ENCODE measurements at places on chromosomes 1 and 21.

DNA sequence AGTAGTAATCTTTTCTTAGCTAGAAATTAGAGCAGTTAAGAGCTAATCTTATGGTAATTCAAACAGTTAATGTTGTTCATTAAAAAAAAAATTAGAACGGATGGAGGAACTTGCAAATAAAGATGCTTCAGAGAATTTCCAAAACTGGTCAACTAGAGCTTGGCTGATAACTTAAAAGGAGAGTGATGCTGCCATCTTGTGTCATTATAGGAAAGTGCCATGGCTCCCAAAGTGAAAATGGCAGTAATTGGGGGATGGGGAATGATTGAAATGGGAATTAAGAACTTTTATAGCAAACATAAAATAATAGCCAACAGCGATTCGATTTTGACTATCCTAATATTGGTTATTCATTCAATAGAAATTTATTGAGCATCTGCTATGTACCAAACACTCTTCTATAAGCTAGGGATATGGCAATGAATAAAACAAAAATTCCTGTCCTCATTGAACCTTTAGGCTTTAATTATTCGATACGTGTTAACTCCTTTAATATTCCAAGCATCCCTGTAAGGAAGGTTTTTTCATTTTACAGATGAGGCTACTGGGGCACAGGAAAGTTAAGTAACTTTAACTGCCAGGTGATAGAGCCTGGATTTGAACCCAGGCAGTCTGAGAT is 5.7 kb upstream of the PLPP3 start:
- peaks cover 6% of the 10 kb centered on the region for H3K27me3 ChIP-seq
- no peak overlapping the region for H3K27ac ChIP-seq
- no peaks in the 10 kb centered on the region for H3K4me1 ChIP-seq
- H3K36me3 ChIP-seq = no peaks in the 10 kb centered on the region
- H3K4me3 ChIP-seq = no peak overlapping the region

DNA sequence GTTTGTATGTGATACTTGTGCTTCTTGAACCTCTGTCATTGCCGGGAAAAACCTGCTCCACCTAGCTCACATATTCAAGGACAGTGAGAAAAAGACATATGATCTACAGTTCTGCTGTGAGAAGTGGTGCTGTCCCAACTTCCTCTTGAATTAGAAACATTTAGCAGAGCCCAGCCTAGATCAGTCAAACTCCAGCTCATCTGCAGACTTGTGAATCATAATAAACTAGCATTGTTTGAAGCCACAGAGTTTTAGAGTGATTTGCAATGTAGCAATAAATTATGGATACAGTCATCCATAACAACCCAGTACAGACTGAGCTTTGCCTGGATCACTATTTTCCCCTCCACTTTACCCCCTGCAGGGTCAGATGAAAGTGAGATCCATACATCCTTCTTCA is 497.8 kb downstream of the PLA2G4A start:
- H3K27ac ChIP-seq = no peak overlapping the region
- no peak for DNase-seq
- H3K4me1 ChIP-seq = no peaks in the 10 kb centered on the region
- no peak overlapping the region for H3K4me3 ChIP-seq
- no peaks in the 10 kb centered on the region for H3K36me3 ChIP-seq

DNA sequence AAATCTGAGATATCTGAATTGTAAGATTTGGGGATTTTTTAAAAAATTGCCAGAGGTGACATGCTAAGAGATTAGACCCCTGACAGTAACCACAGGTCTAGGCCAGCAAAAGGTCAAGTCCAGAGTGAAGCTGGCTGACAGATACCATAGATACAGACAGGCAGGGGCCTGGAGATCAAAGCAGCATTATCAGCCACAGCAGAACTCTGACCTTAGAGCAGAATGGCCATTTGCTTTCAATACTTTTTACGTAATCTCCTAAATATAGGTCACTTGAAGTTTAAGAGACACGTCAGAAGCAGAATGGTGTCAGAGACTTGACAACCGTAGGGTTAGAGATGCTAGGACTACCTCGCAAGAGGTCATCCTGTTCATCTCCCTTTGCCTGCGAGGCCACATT is 40.8 kb upstream of the RXRG start:
- H3K27me3 ChIP-seq = no peaks in the 10 kb centered on the region
- no peak overlapping the region for H3K4me3 ChIP-seq
- H3K27ac ChIP-seq = no peak overlapping the region
- H3K36me3 ChIP-seq = no peaks in the 10 kb centered on the region

GRCh38 chr1:15158506-15159165 is 5.1 kb downstream of the TMEM51 start:
- DNase-seq = no peak
- no peaks in the 10 kb centered on the region for H3K4me1 ChIP-seq
- H3K36me3 ChIP-seq = no peaks in the 10 kb centered on the region
- peaks cover 9% of the 10 kb centered on the region for H3K27me3 ChIP-seq
- H3K4me3 ChIP-seq = no peak overlapping the region
- no peak overlapping the region for H3K27ac ChIP-seq

DNA sequence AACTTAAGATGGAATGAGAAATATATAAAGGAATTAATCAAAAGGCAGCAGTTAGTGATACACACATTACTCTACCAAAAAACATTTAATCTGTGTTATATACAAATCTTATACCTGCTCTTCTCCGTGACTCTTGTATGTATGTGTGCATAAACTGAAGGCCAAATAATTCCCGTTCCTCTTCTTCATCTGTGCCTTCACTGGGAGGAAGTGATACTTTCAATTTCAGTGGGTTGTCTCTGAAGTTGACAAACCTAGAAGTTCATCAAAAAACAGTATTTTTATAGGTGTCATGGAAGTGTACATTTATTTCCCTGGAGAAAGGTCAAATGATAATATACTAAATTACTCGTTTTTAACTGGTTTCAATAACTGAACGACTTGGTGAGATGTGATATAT is 19.3 kb downstream of the TRMT13 start:
- H3K36me3 ChIP-seq = peaks cover 8% of the 10 kb centered on the region
- H3K4me1 ChIP-seq = no peaks in the 10 kb centered on the region
- H3K4me3 ChIP-seq = no peak overlapping the region

DNA sequence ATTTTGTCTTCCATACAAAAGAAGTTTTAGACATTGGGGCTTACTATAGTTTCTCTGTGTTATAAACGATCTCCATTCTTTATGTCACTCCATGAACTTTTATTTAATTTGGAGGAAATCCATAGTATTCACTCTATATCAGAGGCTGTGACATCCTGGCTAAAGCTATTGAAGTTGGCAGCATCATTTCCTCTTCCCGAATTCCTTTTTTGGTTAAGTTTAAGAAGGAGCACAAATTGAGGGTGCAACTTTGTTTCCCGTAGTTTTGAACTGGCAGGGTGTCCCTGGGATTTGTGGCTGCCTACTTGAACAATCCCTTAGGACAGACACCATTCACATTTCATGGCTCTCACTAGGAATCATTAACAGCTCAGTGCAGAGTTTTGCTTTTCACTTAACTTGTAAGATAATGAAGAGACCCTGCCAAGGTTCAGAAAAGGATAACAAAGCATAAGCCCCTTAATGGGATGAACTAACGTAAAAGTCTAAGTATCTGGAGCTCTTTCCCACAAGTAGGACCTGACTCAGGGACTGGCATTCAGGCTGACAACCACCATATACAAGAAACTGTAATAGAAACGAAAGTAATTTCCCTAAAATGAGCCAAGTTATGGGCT is 13.9 kb downstream of the S1PR1 start:
- H3K4me1 ChIP-seq = peaks cover 13% of the 10 kb centered on the region
- H3K27ac ChIP-seq = no peak overlapping the region
- no peak for DNase-seq
- H3K36me3 ChIP-seq = no peaks in the 10 kb centered on the region
- no peaks in the 10 kb centered on the region for H3K27me3 ChIP-seq

- H3K4me3 ChIP-seq = no peak overlapping the region
- no peaks in the 10 kb centered on the region for H3K36me3 ChIP-seq
- DNase-seq = no peak
Observed at GRCh38 chr1:5742032-5742431, 250.2 kb downstream of the NPHP4 start.

DNA sequence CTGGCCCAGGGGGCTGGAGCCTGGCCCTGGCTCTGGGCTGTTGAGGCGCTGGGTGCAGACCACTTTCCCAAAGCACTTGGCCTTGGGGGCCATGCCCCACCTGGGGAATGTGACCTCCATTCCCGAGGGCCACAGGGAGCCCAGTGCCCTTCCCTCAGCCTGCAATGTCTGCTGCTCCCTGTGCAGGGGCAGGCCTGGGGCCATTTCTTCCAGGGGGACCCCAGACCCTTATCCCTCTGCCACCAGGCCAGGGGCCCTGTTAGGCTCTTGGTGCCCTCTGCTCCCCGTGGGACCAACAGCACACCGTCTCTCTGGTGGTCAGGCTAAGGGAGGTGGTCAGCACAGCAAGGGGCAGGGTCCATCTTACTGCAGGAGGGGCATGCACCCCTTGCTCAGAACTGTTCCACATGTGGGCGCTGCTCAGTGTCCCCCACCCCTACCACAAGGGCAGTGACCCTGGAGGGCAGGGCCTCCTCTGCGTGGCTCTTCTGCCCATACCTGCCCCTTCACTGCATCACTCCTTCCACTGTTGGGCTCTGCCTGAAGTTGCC is 1.1 kb upstream of the TMEM52 start:
- DNase-seq = no peak
- H3K27me3 ChIP-seq = no peaks in the 10 kb centered on the region
- no peaks in the 10 kb centered on the region for H3K36me3 ChIP-seq
- no peak overlapping the region for H3K4me3 ChIP-seq
- peaks cover 17% of the 10 kb centered on the region for H3K4me1 ChIP-seq

GRCh38 chr1:2127187-2128145 is 67.1 kb downstream of the FAAP20 start:
- no peak overlapping the region for H3K27ac ChIP-seq
- H3K27me3 ChIP-seq = no peaks in the 10 kb centered on the region
- H3K4me3 ChIP-seq = no peak overlapping the region
- H3K4me1 ChIP-seq = peaks cover 14% of the 10 kb centered on the region
- no peak for DNase-seq

DNA sequence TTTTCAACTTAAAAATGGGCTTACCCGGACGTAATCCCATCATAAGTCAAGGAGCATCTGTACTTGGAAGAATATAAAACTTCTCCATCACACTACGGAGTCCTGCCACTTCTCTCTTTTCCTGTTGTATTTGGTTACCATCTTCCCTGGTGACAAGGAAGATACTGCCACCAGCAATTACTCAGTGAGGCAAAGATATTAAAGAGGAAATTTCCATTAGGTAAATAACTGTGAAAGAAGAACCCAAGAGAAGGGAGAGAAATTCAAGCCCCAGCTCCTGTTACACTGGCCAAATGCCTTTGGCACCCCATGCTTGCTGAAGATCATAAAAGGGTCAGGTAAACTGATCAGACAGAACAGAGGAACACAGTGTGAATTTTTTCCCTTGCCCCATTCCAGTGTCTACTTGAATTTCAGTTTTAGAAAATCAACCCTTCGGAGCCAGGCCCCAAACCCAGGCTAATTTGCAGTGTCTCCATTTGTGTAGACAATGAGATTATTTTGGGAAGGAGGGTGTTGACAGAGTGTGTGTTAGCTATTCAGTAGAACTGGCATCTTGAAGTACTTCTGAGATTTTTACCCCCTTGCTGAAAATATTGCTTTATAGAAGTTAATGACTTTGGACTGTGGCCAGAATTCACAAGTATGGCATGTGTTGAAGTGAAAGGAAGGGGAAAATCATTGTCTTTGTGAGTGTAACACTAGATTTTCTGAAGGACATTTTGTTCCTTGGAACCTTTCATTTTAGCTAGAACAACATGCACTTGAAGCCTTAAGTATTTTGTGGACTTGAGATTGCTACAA is 167.1 kb downstream of the DHRS3 start:
- no peaks in the 10 kb centered on the region for H3K36me3 ChIP-seq
- no peak overlapping the region for H3K27ac ChIP-seq
- H3K4me1 ChIP-seq = peaks cover 31% of the 10 kb centered on the region
- no peak for DNase-seq
- H3K4me3 ChIP-seq = no peak overlapping the region

GRCh38 chr1:15215116-15215515 is 31.9 kb upstream of the FHAD1 start:
- no peak overlapping the region for H3K4me3 ChIP-seq
- H3K27ac ChIP-seq = no peak overlapping the region
- H3K36me3 ChIP-seq = no peaks in the 10 kb centered on the region
- no peaks in the 10 kb centered on the region for H3K27me3 ChIP-seq

DNA sequence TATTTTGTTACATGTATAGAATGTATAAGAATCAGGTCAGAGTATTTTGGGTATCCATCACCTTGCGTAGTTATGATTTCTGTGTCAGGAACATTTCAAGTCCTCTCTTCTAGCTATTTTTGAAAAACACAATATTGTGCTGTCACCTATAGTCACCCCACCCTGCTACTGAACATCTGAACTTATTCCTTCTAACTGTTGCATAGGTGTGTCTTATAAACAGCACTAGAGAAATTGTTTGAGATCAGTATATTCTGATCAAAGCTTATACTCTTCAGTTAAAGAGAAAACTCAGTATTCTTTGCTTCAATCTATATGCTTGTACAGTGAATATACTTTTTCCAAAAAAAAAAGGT is 96.0 kb downstream of the ASH1L start:
- H3K4me1 ChIP-seq = peaks cover 9% of the 10 kb centered on the region
- no peaks in the 10 kb centered on the region for H3K27me3 ChIP-seq
- no peak for DNase-seq
- peak overlapping the region; percentile 40 for H3K27ac ChIP-seq
- H3K36me3 ChIP-seq = peaks cover 9% of the 10 kb centered on the region
